Epithelial cell of esophagus (primary cell): ENCODE measurements at places on chromosomes 7 and 10.

DNA sequence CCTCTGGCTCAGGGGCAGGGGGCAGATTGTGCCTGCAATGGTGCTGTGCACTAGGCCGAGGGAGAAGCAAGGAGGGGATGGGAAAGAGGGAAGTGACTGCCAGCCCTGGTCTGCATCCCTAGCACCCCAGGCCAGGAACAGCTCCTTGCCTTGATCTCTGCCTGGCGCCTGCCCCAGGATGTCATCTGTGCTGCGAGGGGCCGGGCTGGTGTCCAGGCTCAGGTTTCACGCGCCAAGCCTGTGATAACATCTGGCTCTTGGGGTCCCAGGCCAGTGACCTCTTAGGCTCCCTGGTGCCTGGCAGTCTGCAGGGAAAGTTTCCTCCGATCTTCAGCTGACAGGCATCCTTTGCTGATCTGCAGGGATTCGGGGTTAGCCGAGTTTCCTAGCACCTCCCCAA, 193.5 kb upstream of the GPR26 start:
- DNase-seq, result no peak

GRCh38 chr7:47143339-47143738, 438.6 kb downstream of the TNS3 start:
- no peak for DNase-seq

DNA sequence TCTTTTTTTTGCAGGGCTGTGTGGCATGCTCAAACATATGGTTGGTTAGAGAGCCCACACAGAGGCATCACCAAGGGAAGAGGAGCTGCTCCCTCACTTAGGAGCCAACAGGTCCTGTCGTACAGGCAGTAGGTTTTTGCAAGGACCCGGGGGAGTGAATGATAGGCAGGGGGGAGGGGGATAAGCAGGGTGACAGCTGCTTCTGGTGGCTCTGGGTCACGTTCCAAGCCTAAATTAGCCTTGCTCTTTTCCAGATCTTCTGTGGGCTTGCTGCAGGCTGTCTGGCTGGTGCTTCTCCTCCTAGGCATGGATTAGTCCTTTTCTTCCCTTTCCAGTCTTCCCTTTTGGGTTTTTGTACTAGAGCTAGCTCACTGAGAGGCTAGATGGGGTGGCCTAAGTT, 117.7 kb upstream of the PODXL start:
- DNase-seq, result no peak

- DNase-seq, result no peak
Observed at GRCh38 chr7:155835446-155836215, 23.4 kb upstream of the SHH start.

- DNase-seq, result no peak
Observed at GRCh38 chr10:98433881-98434732, 12.6 kb downstream of the HPS1 start.

GRCh38 chr7:74362266-74362665, 73.1 kb downstream of the CLIP2 start:
- DNase-seq, result no peak

GRCh38 chr7:64544010-64544409, 18.9 kb downstream of the ZNF680 start:
- DNase-seq, result no peak

DNA sequence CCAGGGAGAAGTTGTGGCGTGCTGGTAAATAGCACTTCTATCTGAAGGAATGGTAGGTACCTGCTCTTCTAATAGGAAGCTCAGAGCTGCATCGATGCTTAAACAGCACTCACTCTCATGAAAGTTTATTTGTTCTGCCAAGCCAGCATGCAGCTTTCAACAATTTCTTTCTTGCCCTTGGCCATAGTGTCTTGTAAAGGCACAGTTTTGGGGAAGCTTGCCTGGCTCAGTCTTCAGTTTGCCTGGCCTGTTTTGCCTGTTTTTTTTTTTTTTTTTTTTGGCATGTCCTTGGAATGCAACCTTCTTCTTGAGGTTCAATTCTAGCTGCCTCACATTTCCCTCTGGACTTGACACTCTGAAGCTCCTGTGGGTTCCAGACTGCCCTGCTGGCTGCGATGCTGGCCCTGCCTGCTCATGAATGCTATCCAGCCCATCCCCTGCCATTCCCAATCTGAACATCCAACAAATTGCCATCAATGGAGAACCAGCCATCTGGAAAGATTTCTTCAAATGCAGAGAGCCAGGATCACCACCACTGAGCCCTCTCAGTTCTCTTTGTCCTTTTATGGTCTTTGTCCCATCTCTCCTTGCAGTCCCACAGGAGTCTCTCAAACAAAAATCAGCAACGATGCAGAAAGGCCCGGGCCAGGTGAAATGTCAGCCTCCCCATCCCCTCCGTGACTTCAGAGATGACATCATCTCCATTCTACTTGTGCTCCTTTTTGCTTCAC, 133.9 kb downstream of the ANLN start:
- peak; percentile 16 for DNase-seq

- DNase-seq, result peak; percentile 80
Observed at GRCh38 chr7:38881947-38882684, 26.9 kb downstream of the VPS41 start.

DNA sequence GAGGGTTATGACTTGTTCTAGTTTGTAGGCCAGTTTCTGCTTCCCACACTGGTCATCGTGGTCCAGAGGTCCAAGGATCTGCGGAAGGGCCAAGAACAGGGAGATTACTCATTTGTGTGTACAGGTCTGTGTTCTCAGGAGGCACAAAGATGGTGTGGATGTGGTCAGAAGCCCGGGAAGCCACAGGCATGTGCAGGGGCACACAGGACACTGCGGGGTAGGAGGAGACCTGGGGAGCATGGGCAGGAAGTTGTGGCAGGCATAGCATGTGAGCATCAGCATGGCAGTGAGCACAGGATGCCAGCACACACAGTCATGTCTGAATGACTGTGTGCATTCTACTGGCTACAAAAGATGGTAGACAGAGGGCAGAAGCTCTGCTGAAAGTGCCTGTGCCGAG, 445.8 kb downstream of the PLXNA4 start:
- no peak for DNase-seq

DNA sequence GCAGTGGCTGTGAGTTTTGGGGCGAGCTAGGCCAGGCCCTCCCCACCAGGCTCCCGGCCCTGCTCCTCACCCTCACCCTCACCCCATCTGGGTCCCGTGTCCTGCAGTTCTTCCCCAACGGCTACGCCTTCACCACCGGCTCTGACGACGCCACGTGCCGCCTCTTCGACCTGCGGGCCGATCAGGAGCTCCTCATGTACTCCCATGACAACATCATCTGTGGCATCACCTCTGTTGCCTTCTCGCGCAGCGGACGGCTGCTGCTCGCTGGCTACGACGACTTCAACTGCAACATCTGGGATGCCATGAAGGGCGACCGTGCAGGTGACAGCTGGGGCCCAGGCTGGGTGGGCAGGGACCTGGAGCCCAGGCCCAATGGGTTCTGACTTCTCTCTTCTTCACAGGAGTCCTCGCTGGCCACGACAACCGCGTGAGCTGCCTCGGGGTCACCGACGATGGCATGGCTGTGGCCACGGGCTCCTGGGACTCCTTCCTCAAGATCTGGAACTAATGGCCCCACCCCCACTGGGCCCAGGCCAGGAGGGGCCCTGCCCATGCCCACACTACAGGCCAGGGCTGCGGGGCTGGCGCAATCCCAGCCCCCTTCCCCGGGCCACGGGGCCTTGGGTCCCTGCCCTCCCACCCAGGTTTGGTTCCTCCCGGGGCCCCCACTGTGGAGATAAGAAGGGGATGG, 4.9 kb downstream of the GNB2 start:
- no peak for DNase-seq

- no peak for DNase-seq
Observed at GRCh38 chr7:151345576-151346469, 4.2 kb downstream of the NUB1 start.

- no peak for DNase-seq
Observed at GRCh38 chr10:95354110-95354509, 63.3 kb upstream of the PDLIM1 start.

- DNase-seq, result no peak
Observed at GRCh38 chr10:74063256-74063655, 65.3 kb downstream of the VCL start.

DNA sequence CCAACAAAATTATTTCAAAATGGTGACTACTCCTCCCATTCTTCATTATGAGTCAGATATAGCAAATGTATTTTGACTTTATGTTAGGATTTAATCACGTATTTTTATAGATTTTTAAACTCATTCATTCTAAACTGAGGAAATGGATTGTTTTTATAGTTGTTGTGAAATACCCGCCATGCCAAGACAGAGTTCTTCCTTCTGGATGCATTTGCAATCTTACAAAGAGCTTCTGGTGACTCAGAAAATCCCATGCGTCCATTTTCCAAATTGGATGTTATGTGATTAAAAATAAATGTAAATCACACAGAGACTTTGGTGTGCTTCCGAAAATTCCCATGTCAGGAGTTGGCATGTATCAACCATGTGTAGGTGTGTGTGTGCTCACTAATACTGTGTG, 179.3 kb downstream of the TRIL start:
- peak; percentile 46 for DNase-seq

DNA sequence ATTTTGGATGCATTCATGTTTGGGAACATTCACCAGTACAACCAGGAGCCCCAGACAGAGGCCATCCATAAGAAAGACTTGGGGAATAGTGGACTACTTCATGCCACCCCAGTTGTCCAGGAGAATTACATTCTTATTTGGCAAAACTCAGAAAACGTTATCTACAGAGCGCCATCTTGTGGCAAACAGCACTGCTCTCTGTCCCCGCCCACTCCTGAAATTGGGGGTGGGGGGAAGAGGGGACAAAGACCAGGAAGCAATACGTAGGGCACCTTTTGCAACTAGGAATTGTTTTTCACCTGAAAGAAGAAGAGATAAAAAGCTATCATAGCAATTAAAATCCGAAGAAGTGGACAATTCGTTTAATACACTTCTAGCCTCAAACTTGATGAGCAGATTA, 134.6 kb upstream of the MGMT start:
- no peak for DNase-seq

GRCh38 chr10:114482480-114483304, 78.4 kb upstream of the AFAP1L2 start:
- DNase-seq, result no peak

GRCh38 chr7:122199171-122199570, 55.1 kb upstream of the AASS start:
- peak; percentile 70 for DNase-seq

DNA sequence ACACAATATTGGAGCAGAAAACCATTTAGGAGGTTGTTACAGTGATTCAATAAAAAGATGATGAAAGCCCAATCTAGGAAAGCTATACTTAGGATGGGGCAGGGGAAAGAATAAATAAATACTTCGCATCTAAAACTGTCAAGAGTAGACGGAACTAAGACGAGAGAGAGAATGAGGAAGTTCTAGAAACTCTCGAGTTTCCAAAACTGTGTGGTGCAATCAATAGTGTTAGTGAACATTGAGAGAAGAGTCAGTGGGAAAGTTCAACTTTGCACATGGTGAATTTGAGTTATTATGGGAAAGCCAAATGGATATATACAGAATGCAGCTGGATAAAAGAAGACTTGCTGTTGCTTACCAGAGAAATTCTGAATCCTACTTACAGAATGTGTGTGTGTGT, 133.8 kb upstream of the MEOX2 start:
- no peak for DNase-seq

DNA sequence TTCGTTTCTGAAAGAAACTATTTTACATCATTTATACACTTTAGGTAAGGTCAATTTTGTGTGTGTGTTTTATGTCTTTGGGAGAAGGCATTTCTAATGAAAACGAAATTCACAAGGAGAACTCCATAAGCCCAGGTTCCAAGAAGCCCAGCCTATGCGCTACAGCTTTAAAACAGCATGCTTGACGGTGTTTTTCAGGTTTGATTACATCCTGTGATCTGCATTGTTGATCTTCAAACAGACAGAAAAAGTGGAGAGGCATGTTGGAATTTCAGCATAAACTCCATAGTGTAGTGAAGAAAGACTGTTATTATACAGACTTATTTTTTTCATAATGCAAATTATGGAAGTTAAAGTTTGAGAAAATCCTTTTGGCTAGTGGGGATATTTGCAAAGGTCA, 187.6 kb downstream of the TEX36 start:
- no peak for DNase-seq

DNA sequence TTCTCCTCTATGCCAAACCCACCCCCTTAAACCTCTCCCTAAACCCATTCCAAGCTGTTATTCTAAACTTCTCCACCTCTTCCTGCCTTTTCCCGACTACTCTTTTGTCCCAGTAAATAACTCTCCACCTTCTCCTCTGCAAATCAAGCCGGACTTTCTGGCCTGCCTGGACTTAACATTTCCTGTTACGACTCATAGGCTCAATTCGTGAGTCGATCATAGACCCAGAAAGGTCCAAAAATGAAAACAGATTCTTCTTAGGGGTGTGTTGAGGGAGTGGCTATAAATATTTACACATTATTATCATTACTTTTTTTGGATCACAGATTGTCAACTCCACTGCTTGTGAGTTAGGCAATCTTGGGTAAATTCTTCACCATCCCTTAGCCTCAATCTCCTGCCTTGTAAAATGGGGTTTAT, 59.0 kb upstream of the HABP2 start:
- DNase-seq, result peak; percentile 80

DNA sequence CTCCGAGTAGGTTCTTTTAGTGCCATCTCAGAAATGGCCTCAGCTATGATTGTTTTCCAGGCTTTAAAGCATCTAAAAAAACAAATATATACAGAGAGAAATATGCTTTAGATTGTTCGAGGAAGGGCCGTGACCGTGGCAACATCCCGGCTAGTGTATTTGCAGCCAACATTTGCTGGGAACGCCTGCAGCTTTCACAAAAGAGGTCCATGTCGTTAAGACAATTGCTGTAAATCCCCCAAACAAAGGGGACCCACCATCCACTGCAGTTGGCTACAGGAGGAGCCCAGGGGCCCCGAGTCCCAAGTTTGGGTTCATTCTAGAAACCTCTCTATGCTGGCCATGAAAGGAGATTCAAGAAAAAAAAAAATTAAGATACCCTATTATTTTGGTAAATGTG, 152.8 kb upstream of the TCF7L2 start:
- DNase-seq, result no peak

- peak; percentile 32 for DNase-seq
Observed at GRCh38 chr10:131982796-131983195, 1.1 kb upstream of the BNIP3 start.

- DNase-seq, result no peak
Observed at GRCh38 chr7:51847461-51848134, 531.0 kb upstream of the COBL start.

DNA sequence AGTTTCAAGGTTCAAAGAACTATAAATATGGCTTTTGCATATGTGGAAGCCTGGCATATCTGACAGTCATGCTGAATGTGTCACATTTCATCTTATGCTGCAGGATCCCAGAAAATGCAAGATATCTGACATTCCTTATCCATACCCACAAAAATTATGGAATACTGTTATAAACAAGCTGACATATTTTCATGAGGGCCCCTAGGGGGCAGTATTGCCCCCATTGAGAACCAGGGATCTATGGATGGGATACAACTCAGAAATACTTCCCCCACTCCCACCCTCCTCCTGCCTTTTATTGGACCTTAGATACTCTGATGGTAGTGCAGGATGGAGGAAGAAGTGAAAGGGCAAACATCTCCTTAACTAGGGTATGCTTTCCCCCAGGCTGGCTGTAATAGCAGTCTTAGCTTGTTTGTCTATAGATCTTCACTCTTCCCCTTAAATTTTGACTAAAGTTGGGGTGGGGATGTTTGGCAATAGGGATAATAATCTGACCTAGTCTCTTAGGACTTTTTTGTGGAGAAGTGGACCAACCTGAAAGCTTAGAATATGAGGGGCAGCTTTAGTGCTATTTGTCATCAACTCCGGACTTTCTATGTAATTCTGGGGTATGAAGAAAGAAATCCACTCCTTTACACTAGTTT, 3.5 kb upstream of the GNGT1 start:
- DNase-seq, result peak; percentile 66

GRCh38 chr10:63391812-63392211, 74.0 kb downstream of the JMJD1C start:
- no peak for DNase-seq
